ENCODE measurements at places on chromosomes 12 and 14.

GRCh38 chr12:54349679-54350078 is 14.6 kb downstream of the GPR84 start:
- DNase-seq: no peak

- no peak for DNase-seq
Measured at GRCh38 chr14:78970677-78971076, 800.5 kb downstream of the NRXN3 start.

- DNase-seq: no peak
Measured at GRCh38 chr12:100799770-100800169, 5.2 kb downstream of the ANO4 start.

GRCh38 chr12:65875640-65876071 is 51.4 kb downstream of the HMGA2 start:
- DNase-seq: no peak

DNA sequence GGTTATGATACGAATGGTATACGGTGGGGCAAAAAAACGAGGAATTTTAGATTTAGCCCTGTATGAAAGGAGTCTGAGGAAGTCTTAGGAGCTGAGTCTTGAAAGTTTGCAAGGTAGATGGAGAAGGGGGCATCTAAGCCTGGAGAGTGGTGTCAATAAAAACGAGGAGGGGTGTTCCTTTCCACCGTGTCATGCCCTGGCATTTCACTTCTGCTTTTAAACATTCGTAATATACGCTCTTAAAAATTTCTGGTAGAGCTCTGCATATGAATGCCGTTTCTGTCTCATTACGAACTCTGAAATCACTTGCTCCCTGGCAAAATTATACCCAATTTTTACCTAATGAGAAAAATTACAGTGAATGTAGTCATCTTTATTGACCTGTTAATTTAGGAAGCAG is 170.2 kb downstream of the ERC1 start:
- DNase-seq: no peak

DNA sequence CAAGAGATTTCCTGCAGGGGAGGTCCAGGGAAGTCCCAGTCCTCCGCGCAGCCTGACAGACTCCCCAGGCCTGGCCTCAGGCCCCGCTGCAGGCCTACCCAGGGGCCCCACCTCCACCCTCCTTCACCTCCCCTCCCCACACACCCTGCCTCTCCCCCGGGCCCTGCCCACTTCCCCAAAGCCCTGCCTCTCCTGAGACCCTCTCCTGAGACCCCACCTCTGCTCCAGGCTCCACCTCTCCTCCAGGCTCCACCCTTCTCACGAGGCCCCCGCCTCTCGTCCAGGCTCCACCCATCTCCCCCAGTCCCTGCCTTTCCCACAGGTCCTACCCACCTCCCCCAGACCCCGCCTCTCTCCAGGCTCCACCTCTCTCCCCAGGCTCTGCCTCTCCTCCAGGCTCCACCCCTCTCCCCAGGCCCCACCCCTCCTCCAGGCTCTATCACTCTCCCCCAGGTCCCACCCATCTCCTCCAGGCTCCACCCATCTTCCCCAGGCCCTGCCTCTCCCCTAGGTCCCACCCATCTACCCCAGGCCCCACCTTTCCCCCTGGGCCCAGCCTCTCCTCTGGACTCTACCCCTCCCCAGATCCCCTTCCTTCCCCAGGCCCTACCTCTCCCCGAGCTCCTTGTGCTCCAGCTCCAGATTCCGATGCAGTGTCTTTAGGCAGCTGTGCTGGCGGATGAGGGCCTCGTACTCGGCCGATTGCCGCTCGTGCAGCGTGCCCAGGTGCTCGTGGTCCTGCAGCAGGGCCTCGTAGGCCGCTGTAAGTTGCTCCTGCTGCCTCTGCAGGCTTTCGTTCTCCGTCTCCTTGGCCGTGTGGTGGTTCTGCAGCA is 58.8 kb upstream of the GPR68 start:
- peak; percentile 90 for DNase-seq

DNA sequence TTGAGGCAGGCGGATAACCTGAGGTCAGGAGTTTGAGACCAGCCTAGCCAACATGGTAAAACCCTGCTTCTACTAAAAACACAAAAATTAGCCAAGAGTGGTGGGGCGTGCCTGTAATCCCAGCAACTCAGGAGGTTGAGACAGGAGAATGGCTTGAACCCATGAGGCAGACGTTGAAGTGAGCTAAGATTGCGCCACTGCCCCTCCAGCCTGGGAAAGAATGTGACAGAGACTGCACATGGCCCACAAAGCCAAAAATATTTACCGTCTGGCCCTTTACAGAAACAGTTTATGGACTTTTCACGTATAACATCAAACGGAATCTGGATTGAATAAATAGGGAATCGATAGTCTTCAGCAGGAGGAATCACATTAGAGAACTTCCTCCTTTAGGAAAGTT is 3.5 kb downstream of the RSRC2 start:
- no peak for DNase-seq

- DNase-seq: no peak
Measured at GRCh38 chr14:24179294-24179960, 7.5 kb downstream of the REC8 start.

- DNase-seq: no peak
Measured at GRCh38 chr14:64612021-64612380, 62.2 kb downstream of the PPP1R36 start.

- DNase-seq: no peak
Measured at GRCh38 chr14:95486875-95487668, 29.4 kb downstream of the SYNE3 start.
